ENCODE measurements at places on chromosomes 3 and 15. TPM values are rescaled to one million over a fixed set of nuclear protein-coding genes. Genes with fewer than 3 reads are reported as not detected.

Gene ECE2
- total RNA-seq, result not detected

- no peak for DNase-seq
Observed at GRCh38 chr3:107251819-107252218, 125.4 kb upstream of the CCDC54 start.

- DNase-seq, result peak; percentile 81
Observed at GRCh38 chr3:67468511-67468910, 185.9 kb downstream of the SUCLG2 start.

GRCh38 chr3:119315600-119316312 lies 21.6 kb downstream of the ARHGAP31 start:
- DNase-seq, result no peak

DNA sequence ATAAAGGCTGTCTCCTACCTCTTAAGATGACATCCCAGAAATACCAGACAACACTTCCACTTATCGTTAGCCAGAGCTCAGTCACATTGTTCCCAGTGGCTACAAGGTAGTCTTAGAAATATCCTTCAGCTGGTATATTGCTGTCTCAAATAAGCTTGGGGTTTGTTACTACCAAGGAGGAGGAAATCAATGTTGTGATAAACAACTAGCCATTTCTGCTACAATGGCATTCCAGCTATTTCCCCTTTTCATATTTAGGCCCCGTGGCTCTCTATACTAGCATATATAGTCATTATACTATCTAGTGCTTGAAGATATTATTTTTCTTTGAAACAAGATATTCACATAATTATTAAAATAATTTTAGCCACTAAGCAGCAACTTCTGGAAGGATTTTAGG lies 56.5 kb downstream of the VPS8 start:
- no peak for DNase-seq

DNA sequence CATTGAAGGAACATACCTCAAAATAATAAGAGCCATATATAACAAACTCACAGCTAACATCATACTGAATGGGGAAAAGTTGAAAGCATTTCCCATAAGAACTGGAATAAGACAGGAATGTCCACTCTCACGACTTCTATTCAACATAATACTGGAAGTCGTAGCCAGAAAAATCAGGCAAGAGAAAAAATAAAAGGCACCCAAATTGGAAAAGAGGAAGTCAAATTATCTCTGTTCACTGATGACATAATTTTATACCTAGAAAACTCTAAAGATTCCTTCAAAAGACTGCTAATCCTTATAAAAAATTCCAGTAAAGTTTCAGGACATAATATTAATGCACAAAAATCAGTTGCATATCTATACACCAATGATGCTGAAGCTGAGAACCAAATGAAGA lies 34.9 kb downstream of the SLC2A2 start:
- DNase-seq, result no peak

- peak; percentile 79 for DNase-seq
Observed at GRCh38 chr3:72820415-72820814, 27.8 kb downstream of the SHQ1 start.

DNA sequence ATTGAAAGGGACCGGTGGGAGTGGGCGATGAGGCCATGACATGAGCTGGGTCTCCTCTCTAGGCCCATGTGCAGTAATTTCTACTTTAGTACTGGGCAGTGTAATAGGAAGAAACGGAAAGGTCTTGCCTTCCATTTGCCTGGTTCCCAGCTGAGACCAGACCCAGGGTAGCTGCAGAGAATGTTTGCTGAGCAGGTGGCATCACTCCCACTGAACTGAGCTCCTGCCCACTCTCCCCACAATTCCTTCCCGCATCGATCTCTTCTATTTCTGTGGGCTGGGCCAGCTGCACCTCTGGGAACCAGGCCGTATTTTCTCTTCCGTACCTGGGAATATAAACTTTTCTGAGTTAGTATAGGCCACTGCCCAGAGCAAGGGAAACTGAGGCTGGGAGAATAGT lies 15.8 kb downstream of the ESYT3 start:
- DNase-seq, result no peak
